Stimulated activated CD8-positive, alpha-beta memory T cell treated with anti-CD3 and anti-CD28 coated beads, Interleukin-7, amount 100 ng/mL, for 1 hour (primary cell): ENCODE measurements at places on chromosomes 5 and 9.

GRCh38 chr9:72527801-72528195 lies 6.4 kb downstream of the TMC1 start:
- no peak for DNase-seq

DNA sequence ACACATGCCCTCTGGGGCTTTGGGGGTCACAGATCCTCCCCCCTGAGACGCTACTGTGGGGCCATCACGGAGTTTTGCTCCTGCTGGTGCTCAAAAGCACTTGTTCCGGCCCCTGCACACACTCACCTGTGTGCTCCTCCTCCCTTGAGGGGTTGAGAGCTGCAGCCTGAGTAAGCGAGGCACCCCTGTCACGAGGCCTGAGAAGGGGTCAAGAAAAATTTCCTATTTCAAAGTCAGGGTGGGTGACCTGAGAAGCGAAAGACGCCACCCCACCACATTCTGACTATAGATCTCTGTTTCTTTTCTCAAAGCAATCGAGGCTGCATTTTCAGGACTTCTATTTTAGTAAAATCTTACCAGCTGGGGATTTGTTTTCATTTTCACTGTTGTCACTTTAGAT lies 138.5 kb downstream of the DCP2 start:
- DNase-seq: no peak

DNA sequence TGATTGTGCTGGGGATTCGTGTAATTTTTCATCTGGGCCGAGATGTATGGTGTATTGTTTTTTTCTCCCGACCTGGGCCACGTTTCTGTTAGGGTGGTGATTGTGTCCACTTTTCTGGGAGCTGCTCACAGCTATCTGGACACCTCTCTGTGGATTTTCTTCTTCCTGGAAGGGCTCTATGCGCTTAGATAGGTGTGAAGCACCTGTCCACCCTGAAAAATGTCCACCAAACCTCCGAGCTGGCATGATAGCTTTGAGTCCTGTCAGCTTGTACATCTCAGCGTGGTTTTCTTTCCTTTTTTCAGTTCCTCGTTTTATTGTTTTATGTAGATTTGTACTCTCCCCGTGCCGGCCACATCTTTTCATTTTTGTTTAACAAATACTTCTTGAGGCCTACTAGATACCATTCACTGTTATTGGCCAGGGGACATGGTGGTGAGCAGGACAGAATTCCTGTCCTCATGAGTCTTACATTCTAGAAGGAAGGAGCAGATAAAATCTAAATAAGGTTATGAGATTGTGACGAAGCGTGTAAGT lies 1.1 kb downstream of the UGCG start:
- DNase-seq: no peak

DNA sequence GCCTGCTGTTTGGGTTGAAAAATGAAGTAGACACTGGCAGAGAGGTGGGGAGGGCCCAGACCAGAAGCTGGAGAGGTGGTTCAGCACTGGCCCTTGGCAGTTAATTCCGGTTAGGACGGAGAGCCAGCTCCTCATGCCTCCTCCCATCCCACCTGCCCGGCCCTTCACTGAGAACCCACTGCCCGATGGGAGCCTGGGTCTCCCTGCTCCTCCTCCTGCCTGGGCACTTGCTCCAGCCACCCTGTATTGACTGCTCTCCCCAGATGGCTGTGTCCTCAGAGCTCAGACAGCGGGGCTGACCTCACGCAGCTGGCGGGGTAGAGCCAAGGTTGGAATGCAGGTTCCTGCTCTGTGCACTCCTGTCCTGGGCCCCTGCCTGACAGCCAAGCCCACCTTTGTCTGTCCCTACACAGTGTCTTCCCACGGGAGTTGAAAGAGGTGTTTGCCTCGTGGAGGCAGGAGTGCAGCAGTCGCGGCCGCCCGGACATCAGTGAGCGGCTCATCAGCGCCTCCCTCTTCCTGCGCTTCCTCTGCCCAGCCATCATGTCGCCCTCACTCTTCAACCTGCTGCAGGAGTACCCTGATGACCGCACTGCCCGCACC lies 114.7 kb downstream of the DAB2IP start:
- no peak for DNase-seq

DNA sequence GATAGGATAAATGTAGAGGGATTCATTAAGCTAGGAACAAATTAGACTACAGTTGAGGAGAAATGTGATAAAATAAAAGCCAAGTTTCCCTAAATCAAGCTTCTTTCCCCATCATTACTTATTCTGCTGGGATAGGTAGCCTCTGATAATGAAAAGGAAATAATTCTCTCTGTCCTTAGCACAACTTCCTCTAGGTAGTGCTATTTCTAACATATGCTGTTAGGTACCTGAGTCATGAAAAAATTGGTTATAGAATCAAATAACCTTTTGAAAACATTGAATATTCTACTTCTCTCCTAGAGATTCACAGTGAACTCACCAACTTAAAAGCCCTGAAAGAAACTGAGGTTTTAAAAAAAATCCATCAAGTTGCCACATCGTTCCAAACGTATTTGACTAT lies 1793.1 kb downstream of the EFNA5 start:
- DNase-seq: no peak

DNA sequence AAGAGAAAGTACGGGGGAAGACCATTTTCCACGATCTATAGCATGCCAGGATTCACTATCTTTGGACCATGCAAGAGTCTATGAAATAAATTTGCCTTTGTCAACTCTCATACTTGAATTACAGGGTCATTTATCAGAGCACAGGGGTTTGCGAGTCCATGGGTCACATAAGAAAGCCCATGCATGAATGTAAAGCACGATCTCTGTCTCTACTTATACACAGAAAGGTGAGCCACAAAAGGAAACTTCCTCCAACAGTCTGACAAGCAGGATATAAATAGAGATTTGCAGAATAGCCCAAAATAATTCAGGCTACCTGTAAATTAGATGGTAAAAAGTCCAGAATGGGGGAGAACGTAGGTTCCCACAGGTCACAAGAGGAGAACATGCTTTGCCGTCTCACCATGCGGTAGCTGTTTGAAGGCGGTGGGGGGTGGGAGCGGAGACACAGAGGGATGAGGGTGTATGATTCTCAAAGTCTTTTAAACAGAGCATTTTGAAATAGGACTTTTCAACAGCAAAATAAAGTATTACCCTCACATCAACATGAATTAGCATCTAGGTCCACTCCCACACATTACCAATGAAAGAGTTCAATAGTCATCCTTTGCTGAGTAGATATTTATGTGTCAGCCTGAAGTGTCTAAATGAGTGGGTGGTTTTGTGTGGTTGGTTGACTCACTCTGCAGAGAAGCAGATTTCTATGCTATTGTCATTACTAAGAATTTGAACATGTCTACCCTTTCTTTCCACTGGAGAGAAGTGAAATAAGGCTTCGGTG lies 279.7 kb downstream of the EBF1 start:
- no peak for DNase-seq

GRCh38 chr9:32292611-32293010 lies 91.8 kb upstream of the ACO1 start:
- DNase-seq: no peak

GRCh38 chr9:110131499-110131898 lies 76.5 kb downstream of the C9orf152 start:
- DNase-seq: no peak

DNA sequence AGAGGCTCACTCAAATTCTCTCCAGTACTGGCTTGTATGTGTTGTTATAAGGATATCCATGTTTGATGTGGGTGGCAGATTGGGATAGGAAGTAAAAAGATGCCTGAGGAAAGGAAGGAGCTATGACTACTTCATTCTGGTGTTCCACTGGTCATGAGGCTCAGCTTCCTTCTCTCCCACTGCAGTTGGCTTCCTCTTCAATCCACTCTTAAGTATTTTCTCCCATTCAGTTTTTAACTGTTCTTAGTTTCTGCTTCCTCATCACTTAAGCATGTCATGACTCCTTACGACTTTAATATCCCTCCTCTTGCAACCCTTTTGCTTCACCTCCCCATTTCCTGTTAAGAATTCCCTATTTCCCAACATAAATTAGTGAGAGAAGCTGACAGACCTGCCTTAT lies 81.1 kb downstream of the PJA2 start:
- DNase-seq: no peak

- DNase-seq: no peak
Observed at GRCh38 chr5:142363619-142363963, 38.8 kb upstream of the SPRY4 start.

DNA sequence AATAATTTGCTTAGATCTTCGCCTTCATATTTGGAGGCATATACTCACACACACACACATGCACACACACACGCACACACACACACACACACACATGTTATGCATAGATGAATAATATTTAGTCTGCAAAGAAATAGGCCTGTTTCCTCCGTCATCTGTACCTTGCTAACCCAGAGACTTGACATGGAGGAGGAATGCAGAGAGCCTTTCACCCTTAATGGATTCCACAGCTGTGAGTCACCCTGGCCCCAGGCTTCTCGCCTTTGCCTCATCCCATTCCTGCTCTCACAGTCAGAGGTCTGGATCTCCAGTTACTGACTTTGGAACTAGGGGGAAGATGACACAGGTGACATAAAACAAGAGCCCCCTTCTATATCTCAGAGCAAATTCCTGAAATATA lies 29.7 kb downstream of the ZNF462 start:
- no peak for DNase-seq

GRCh38 chr9:82606492-82607382 lies 456.2 kb downstream of the RASEF start:
- DNase-seq: no peak

GRCh38 chr9:111180811-111181210 lies 142.5 kb upstream of the LPAR1 start:
- no peak for DNase-seq

DNA sequence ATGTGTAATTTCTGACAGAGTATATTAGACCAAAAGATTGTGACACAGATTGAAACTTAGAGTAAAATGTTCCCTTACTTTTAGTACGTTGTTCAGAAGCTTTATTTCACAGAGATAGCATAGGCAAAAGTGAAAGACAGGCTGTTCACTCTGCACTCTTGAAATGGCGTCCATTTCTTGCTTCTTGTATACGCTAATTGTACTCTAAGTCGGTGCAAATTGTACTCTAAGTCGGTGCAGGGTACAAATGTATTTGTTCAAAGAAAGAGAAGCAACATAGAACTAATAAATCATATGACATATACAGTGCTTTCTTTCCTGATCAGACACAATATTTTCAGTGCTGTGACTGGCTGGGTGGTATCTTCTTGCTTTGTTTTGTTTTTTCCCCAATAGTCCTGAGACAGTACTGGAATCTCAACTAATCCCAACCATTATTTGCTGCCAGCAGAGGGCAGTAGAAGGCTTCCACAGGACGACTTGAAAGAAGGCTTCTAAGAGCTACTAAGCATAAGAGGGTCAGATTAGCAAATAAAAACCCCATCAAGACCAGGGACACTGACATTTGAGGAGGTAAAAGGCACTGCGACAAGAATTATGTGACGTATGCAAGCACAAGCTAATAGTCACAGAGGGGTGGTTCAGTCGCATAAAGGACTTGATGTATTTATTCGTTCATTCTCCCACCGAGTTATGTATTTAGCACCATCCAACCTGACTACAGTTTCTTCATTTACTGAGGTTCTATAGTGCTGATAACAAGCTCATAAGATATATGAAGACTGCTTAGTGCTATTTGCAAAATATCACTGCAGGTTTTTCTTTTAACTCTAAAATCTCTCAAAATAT lies 831.8 kb downstream of the TAF11L14 start:
- no peak for DNase-seq

GRCh38 chr5:55570570-55570969 lies 35.8 kb upstream of the PLPP1 start:
- no peak for DNase-seq

- no peak for DNase-seq
Observed at GRCh38 chr5:111635916-111636570, 121.0 kb downstream of the NREP start.

DNA sequence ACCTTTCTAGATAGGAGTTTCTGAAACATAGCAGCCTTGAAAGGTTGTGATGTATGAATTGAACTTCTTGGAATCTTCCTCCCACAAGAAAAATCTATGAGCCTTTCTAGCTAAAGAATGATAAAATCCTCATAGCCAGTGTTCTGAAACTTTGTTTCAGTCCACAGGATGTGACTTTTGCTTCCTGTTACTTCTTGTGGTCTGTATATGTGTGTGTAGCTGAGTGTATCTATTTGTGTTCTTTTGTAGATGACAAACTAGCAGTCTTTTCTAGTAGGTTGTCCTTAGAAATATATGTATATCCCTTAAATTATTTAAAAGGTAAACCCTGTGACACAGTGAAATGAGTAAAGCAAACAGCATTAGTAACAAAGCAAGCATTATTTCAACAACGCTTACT lies 188.8 kb downstream of the MRPS30 start:
- no peak for DNase-seq

- no peak for DNase-seq
Observed at GRCh38 chr5:124740991-124741583, 5.4 kb downstream of the ZNF608 start.

- DNase-seq: no peak
Observed at GRCh38 chr5:131019601-131020315, 145.3 kb downstream of the HINT1 start.

DNA sequence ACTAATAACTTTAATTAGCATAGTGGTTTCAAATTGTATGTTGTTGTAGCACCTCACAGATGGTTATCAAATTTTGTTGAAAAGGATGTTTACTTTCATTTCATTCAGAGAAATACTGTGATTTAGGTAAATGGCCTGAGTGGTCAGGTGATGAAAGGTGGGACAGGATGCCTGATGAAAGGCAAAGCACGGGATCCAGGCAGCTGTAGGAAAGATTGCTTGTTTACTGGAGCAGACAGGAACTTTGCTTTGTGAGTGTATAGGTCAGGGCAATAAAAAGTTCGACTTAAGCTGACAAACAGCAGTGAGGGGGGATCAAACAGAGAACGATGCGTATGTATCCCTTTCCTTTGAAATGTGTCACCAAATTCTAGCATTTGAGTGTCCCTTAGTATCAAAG lies 19.0 kb downstream of the KIAA1958 start:
- no peak for DNase-seq

- no peak for DNase-seq
Observed at GRCh38 chr5:102375272-102375671, 79.2 kb upstream of the SLCO4C1 start.

- no peak for DNase-seq
Observed at GRCh38 chr5:103512500-103512899, 50.1 kb downstream of the NUDT12 start.

DNA sequence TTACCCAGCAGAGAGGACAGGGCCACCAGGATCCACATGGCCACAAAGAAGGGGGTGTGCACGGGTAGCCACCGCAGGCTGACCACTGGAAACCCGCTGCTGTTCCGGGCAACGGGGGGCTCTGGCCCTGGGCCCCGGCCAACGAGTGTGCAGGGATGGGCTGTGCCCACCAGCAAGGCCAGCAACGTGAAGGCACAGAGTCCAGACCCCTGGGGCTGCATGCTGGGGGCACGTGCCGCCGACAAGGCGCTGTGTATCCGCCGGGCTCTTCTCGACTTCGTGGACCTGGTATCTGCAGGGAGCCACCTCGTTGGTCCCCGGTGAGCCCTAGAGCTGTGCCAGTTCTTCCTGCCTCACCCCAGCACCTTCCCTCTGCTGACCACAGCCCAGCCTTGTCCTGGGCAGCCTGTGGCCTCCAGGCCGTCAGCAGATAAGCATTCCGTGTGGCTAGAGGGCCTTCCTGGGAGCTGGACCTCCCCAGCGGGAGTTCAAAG lies 42.2 kb upstream of the CEP72 start:
- DNase-seq: no peak
